ENCODE measurements at places on chromosomes 4 and X. TPM values are rescaled to one million over a fixed set of nuclear protein-coding genes. Genes with fewer than 3 reads are reported as not detected.

Gene ADH5
- total RNA-seq, result 137 TPM

Gene ANTXR2
- total RNA-seq, result 20.1 TPM

Gene AKAP14
- total RNA-seq, result 1.4 TPM

- DNase-seq, result no peak
Observed at GRCh38 chr4:8383451-8384160, 56.9 kb downstream of the ACOX3 start.

- DNase-seq, result no peak
Observed at GRCh38 chrX:53681661-53682060, 4.9 kb downstream of the HUWE1 start.

DNA sequence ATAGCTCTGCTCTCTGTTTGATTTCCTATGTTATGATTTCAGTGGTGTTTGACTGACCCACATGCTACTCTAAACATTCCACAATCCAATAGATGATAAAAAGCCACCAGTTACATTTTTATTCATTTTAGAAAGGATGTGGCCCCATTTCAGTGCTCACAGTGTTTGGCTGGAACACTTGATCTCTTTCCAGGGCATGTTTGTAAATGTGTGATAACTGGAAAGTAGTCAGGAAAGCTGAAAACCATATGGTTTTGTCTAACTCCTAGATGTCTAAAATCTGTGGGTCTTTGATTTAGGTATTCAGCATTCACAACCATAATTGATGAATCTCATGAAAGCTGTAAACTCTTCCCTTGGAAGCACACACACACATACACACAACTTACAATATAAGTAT, 904.9 kb upstream of the AGA start:
- no peak for DNase-seq

DNA sequence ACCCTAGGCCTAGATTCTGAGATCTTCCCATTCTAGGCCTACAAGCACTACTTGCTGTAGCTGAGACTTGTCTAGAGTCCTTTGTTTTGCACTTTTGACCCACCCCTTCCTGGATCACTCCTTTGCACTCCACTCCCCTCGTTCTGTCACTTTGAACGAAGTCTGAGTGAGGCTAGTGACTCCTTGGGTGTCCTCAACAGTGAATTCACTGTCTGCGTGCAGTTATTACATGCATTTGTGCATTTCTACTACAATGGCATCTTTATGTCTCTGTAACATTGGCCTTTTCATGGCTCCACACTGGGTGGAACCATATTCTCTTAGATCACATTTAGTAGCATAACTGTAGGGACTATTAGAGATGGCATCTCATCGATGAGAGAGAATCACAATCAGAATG, 50.5 kb downstream of the OCRL start:
- no peak for DNase-seq

GRCh38 chr4:105923497-105924238, 28.4 kb downstream of the NPNT start:
- DNase-seq, result no peak

DNA sequence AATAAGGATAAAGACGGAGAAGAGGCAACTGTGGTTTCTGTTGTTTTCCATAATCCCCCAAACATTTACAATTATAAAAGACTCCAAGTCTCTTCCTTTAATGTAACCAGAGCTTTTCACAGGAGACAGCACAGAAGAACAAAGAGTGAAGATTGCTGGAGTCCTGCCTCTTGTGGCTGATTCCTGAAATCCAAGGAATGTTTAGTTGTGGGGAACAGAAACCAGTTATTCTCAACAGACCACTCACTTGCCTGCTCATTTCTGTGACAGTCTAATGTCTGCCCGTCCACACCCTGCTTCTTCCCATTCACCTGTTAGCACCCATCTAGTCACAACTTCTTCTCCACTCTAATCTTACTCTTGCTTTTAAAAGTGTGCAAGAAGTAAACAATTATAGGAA, 12.1 kb downstream of the TEX13B start:
- no peak for DNase-seq

DNA sequence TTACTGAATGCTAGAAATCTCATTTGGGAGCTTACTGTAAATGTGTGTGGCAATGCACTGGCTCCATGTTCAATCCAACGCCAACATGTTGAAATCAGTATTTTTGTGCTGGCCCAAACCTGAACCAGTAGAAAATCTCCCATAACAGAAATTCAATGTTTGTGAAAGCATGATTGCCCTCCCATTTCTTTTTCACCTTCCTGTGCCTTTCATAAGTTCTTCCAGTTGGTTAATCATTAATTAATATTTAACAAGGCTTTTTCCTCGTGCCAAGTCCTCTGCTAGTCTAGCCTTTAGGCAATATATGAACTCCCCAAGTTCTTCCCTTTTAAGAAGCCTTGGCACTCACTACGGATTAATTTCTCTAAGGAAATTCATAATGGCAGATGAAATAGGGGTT, 1.3 kb upstream of the PLS3 start:
- DNase-seq, result no peak

GRCh38 chr4:108171339-108172230, 2.9 kb upstream of the LEF1 start:
- DNase-seq, result no peak

Data from occipital lobe (tissue), 3 donors.